ENCODE measurements at places on chromosomes 1 and 21.

GRCh38 chr21:41481191-41481590 lies 26.8 kb downstream of the TMPRSS2 start:
- peak; percentile 38 for DNase-seq

GRCh38 chr1:224497714-224498573 lies 63.3 kb upstream of the WDR26 start:
- DNase-seq: peak; percentile 76

DNA sequence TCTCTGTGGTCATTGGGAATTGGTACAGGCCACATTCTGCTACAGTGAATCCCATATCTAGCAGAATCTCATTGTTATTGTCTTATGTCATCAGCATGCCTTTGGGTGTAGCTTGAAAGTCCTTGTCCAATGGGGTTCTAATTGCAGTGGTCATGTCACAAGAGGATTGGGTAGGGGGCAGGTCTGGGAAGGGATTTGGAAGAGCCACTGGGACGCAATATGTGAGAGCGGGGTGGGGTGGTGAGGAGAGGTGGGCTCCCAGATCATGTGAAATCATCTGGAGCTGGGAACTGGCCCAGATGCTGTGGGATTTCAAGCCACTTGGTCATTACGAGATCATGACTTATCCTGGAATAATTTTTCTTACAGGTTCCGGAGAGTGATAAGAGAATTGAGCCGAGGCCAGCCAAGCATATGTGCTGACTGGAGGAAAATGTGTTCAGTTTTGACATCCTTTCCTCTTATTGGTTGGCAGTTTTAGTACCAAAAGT lies 16.3 kb downstream of the CNIH3 start:
- peak; percentile 95 for DNase-seq

GRCh38 chr1:32963746-32964460 lies 706 bp downstream of the RNF19B start:
- peak; percentile 44 for DNase-seq

- DNase-seq: no peak
These were observed 857.9 kb downstream of the BRINP3 start for GRCh38 chr1:189619682-189620332.

DNA sequence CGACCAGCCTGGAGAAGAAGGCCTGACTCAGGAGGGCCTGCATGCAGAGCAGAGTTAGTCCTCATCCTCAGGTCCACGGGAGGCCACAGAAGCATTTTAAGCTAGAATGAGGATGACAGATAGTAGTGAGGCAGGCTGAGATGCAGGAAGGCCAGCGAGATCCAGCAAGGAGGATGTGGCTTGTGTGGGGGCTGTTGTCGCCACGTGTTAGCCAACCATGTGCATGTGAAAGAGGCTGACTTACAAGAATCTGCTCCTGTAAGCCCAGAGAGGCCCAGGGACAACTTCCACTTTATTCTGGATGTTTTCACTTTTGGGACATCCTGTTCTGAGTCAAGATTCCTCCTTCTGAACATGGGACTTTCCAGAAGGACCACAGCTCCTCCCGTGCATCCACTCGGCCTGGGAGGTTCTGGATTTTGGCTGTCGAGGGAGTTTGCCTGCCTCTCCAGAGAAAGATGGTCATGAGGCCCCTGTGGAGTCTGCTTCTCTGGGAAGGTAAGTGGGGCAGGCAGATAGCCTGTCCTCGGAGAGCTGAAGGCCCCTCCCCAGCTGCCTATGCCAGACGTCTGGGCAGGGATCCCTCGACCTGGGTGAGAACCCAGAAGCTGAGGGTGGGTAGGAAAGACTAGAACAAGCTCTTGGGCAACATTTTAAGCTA lies at the start of gene SLAMF8:
Gene SLAMF8, plus strand, starts transcription at position 433 of the 661 bp plus-strand sequence. Its CDS starts 26 bp downstream, at position 459.
- peak; percentile 44 for DNase-seq

DNA sequence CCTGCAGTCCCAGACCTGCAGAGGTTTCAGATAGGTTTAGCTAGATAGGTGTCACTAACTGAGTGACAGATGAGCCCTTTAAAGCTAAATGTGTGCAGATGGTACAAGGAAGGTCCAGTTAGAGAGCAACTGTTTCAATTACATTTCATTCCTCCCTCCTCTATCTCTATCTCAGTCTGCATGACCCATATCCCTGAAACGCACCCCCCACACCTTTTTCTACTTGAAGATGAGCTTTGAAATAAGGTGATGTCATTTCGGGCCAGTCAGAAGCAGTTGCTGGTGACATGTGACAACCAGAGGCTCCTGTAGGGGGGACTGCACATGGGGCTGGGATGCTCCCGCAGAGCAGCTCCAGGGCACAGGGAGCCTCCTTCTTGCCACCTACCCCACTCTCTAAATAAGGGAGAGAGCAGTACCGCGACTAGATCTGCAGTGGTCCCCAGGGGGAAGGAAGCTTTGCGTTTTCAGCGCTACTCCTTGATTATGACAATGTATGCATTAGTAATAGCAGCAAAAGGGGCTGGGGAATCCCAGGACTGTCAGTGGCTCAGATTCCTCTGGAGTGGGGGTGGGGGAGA lies 4.3 kb downstream of the ATP8B2 start:
- no peak for DNase-seq

GRCh38 chr1:15835205-15835740 lies 12.2 kb upstream of the SPEN start:
- DNase-seq: no peak

GRCh38 chr1:62213075-62213914 lies 18.6 kb downstream of the L1TD1 start:
- DNase-seq: no peak

GRCh38 chr1:211791979-211792378 lies 38.6 kb downstream of the LPGAT1 start:
- DNase-seq: no peak

DNA sequence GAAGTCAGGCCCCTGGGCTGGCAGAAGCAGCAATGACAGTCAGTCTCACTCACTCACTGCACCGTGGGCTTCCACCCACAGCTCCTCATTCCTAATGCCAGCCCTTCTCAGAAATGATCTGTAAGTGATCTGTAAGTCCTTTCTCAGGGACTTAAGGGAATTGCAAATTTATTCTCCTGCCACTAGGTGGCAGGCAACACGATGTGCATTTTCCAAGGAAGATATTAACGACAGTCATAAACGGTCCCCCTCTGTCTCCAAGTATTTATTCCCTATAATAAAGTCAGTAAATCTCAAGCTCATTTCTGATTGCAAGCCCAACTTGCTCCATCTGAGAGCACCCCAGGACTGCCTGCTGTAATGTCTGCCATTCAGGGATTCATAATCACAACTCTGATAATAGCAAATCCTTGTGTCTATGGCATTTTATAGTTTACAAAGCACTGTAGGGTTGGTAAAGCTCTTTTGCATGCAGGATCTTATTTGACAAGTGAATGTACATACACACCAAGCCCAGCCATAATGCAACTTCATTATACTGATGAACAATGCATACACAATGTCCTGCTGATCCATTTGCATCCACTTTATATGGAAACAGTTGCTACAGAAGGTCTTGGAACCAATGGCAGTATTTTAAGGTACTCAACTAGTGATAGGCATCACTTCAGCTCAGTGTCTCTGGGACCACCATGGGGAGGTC lies 380.5 kb upstream of the CAMK1G start:
- DNase-seq: peak; percentile 58

DNA sequence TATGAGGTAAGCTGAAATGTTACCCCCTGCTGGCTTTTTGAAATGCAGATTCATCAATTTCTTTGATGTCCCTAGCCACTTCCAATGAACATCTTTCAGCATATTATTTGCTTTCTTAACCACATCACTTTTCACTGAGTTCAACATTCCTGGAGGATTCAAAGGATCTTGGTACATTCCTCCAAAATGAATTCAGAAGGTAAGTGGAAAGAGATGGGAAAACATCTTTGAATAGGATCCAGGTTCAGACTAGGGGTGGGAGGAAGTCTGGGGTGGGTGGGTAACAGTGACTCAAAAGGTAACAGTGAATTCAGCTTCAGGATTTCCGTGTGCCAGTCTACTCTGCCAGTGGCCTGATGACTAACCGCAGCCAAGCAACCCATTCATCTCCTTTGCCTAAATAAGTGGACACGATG lies 180.7 kb downstream of the ZC3H11B start:
- DNase-seq: no peak

- peak; percentile 56 for DNase-seq
These were observed 1.2 kb downstream of the AGPAT3 start for GRCh38 chr21:43866260-43866629.
